ENCODE measurements at places on chromosomes 7 and 10. TPM values are rescaled to one million over a fixed set of nuclear protein-coding genes. Genes with fewer than 3 reads are reported as not detected.
A peak's percentile ranks its signal among the peaks of the same experiment; 100 is the strongest.

GRCh38 chr10:49278497-49278981 is 20.4 kb upstream of the C10orf71 start:
- H3K4me3 ChIP-seq = no peak overlapping the region
- H3K4me1 ChIP-seq = no peaks in the 10 kb centered on the region
- DNase-seq = no peak
- H3K27ac ChIP-seq = no peak overlapping the region

GRCh38 chr7:2033586-2034135 is 199.1 kb downstream of the MAD1L1 start:
- no peaks in the 10 kb centered on the region for H3K27me3 ChIP-seq
- peaks cover 9% of the 10 kb centered on the region for H3K4me1 ChIP-seq
- DNase-seq = peak; percentile 60
- no peaks in the 10 kb centered on the region for H3K36me3 ChIP-seq
- no peak overlapping the region for H3K4me3 ChIP-seq

GRCh38 chr7:29258951-29259350 is 64.4 kb downstream of the CHN2 start:
- DNase-seq = no peak
- H3K4me3 ChIP-seq = no peak overlapping the region
- no peaks in the 10 kb centered on the region for H3K36me3 ChIP-seq
- peaks cover 15% of the 10 kb centered on the region for H3K4me1 ChIP-seq

GRCh38 chr10:99870123-99870730 is 87.8 kb downstream of the ABCC2 start:
- no peak overlapping the region for H3K4me3 ChIP-seq
- no peak overlapping the region for H3K27ac ChIP-seq
- H3K27me3 ChIP-seq = no peaks in the 10 kb centered on the region
- no peaks in the 10 kb centered on the region for H3K4me1 ChIP-seq
- H3K36me3 ChIP-seq = peaks cover under 1% of the 10 kb centered on the region

The INMT gene
- 2.5 TPM for total RNA-seq

The ACSM6 gene
- 1.1 TPM for total RNA-seq
